ENCODE measurements at places on chromosomes 5 and 9.

- DNase-seq = no peak
These were observed 79.0 kb downstream of the SMC2 start for GRCh38 chr9:104173067-104173466.

DNA sequence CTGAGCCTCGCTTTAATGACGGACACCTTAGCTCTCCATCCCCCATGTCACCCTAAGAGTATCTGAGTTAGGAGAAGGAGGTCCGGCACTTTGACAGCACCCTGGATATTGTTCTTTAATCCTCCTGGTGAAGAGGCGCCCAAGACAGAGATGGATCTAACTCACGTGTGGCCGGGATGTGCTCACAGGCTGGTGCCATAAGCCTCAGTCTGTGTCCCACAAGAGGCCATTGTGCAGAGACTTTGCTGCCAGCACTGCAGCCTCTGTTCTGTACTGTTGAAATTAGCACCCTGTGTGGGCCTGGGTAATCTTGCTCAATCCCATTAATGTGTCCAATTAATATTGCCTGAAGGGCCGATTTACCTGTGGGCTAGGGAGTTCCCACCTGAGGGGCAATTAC, 37.7 kb downstream of the NXNL2 start:
- no peak for DNase-seq

DNA sequence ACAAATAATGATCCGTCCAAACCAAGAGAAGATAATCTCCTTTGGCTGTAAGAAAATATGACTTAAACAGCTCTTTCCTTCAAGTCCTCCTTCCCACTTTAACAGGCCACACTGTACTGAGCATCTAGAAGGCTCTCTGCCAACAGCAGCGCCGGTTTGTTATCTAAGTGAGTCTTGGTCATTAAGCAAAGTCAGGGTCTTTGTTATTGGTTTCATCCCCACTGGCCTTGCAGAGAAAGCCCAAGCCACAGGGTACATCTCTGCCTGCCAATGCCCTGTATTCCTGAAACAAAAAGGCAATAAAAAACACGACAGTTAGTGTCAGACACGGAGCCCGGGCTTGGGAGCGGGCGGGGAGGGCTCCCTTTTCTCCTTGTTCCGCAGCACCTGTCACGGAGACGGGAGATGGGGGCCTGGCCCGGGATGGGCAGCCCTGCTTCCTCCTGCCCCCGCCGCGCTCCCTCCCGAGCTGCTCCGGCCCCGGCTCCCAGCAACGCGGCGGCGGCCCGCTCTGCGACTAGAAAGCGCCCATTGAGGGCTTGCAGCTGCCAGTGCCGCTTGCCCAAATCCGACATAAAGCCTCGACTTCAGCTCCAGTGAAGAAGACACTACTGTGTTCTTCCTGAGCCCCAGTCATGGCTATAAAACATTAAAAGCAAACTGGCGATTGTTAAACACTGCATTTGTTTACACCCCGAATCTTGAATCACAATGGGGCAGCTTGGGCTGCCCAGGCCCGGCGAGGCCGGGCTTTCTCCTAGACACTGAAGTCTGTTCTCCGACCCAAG, 28.1 kb upstream of the PIK3R1 start:
- DNase-seq = peak; percentile 61

- DNase-seq = peak; percentile 69
These were observed 320.5 kb upstream of the CD180 start for GRCh38 chr5:67516948-67517565.

GRCh38 chr9:8533681-8534080, 734.1 kb upstream of the DMAC1 start:
- no peak for DNase-seq

DNA sequence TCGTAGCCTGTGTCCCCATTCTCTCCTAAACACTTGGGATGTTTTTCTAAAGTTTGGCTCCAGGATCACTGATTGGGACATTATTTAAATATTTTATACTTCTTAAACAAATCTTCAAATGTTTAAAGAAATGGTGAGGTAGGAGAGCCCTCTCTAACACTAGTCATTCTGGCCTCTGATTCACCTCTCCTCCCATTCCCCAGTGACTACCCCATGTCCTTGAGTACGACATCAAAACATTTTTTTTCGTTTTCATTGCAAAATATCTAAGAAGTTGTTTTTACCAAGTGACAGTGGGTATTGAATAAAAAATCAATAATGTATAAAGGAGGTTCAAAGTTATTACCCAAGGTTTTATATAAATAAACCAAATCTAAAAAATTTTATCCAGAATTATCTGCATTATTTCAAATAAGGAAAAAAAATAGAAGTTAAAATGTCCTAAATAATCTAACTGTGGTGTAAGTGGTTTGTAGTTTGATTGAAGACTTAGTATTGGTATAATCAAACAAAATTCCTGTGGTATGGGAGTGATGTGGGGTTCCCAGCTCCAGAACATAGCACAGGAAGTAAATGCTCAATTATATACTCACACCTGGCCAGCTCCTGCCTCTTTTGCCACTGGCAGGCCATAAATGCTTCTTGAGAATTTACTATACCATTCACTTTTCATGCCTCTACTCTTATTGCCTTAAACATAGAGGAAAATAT, 51.1 kb downstream of the MAST4 start:
- no peak for DNase-seq

DNA sequence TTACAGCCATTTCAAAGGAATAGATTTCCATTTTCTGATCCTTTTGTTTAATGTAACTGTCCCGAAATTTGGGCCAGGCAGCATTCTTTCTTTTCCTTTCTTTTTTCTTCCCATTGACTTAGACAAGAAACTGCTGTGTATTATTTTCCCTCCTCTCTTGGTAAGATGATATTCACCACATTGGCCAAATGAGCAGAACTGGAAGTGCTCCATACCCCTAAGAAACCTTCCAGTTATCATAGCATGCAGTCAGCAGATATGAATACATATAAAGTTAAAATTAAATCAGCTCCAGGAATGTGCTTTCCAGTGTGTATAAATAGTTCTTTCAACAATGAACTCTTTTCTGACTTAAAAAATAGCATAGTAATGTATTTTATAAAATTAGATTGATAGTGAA, 168.5 kb upstream of the GAS1 start:
- DNase-seq = peak; percentile 91

DNA sequence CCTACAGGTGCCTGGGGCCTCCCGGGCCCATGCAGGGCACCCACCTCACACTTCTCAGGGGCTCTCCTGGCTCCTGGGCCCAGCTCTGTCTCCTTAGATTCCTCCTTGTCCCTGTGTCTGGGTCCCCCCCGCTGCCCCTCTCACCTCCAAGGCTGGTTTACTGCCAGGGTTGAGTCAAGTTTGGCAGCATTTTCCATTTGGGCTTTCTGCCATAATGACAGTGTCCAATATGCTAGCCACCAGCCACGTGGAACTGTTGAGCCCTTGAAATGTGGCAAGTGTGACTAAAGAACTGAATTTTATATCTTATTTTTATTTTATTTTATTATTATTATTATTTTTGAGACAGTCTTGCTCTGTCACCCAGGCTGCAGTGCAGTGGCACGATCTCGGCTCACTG, 1.9 kb downstream of the TTC16 start:
- no peak for DNase-seq

- DNase-seq = peak; percentile 52
These were observed 39.5 kb downstream of the MFAP3 start for GRCh38 chr5:154078272-154078671.

- no peak for DNase-seq
These were observed 88.6 kb upstream of the RASGRF2 start for GRCh38 chr5:80871541-80871961.

DNA sequence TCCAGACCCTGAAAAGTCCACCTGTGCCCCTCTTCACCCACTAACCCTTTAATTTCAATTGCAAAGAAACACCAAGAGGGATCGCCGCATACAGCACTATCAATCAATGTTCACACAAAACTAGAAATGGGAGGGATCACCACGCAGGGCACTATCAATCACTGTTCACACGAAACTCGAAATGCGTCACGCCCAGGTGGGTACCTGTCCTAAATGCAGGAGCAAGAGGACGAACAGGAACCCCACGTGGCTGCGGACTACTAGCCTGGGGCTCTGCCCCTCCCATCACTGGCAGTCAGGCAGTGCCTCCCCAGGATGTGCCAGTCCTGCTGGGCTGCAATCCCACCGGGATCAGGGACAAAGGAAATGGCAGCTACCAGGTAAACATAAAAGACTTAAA, 28.2 kb downstream of the RASGEF1C start:
- no peak for DNase-seq

GRCh38 chr9:130263601-130264413, 1.8 kb upstream of the HMCN2 start:
- no peak for DNase-seq

DNA sequence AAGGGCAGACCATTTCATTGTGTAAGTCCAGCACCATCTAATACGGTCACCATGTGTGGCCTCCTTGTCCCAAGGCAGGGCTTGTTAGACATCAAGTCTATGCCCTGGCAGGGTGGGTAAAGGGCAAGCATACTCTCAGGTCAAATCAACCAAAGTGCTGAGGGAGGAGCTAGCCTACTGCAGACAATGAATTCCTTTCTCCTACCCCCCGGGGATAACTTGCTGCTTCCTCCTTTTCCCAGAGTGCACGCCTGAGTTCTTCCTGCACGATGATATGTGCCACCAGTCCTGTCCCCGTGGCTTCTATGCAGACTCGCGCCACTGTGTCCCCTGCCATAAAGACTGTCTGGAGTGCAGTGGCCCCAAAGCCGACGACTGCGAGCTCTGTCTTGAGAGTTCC, 71.4 kb downstream of the RFK start:
- no peak for DNase-seq

DNA sequence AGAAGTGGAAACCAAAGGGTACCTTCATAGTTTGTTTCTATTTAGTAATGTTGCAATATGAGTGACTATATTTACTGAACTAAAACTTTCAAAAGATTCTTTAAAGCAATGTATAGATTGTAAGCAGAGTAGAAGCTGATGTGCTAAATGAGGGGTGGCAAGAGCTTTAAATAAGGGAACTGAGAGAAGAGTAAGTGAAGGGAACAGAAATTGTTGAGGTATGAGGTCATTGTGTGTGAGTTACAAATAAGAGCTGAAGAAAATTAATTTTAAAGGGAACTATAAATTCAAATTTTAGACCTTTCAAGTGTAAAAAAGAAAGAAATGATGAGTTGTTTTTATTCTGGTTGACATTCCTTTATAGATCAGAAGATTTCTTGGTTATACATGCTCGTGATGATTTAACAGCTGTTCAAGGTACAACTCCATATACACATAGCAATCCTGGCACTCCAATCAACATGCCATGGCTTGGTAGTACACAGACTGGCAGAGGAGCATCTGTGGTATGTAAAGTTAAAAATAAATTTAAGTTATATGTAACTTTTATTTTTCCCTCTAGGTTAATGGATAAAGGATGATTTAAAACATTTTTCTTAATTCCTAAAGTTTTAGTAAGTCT, 135.1 kb upstream of the TNFAIP8 start:
- DNase-seq = peak; percentile 15

DNA sequence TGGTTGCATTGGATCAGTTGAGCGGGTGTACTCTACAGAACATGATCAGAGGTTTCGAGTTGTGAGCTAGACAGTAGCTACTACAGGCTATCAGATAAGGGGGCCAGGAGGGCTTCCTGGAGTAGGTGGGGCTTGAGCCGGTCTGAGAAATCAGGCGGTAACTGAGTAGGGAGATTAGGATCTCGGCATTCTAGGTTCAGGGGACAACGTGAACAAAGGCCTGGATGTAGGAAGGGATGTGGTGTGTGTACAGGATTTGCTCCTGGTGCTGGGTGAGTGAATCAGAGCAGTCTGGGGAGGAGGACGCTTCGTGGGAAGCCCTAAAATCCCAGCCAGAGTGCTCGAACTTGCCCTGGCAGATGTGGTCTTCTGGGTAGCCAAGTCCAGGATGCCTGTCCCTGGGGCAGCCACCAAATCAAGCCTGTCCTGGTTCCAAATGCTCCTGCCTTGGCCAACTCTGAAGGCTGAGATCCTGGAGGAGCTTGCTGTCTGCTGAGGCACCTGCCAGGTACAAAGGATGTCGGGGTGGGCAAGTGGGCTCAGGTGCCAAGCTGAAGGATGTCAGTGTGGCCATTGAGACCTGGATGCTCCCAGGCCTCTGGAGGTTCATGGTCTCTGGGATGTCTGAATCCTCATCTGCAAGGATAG, 33.4 kb downstream of the STC2 start:
- no peak for DNase-seq

- no peak for DNase-seq
These were observed 7.6 kb downstream of the TGFBI start for GRCh38 chr5:136036293-136036911.

DNA sequence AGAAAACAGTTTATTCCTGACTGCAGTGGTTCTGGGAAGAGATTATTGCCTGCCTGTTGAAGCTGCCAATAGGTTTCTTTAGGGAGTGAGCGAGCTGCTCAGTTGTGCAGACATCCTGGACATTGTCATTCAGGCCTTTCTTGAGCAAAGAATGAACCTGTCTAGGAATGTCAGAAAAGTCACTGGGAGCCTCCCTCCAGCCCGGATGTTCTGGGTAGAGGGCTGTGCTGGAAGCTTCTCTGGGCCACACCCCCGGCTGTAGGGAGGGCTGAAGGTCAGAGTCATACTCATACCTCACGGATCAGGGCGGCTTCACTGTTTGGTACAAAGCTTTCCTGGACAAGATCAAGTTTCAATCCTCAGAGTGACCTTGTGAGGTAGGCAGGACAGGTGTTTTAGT, 33.4 kb upstream of the TBC1D2 start:
- no peak for DNase-seq

DNA sequence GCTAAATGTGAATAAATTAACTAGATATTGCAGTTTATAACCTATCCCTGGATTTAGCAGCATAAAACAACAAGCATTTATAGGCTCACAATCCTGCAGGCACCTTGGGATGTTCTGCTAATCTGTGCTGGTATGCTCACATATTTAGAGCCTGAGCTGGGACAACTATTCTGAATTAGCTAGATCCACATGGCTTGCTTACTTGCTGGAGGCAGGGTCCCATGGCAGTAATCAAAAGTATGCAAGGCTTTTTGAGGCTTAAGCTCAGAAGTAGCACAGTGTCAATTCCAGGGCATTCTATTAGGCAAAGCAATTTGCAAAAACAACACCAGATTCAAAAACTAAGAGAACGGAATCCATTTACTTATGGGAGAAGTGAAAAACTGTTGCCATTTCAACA, 745.0 kb upstream of the ACO1 start:
- no peak for DNase-seq

GRCh38 chr5:150141544-150142184, 14.0 kb downstream of the PDGFRB start:
- DNase-seq = no peak

- no peak for DNase-seq
These were observed 28.2 kb upstream of the C5orf63 start for GRCh38 chr5:127101533-127101932.
